ENCODE measurements at places on chromosomes 2 and 18.
A peak's percentile ranks its signal among the peaks of the same experiment; 100 is the strongest.

DNA sequence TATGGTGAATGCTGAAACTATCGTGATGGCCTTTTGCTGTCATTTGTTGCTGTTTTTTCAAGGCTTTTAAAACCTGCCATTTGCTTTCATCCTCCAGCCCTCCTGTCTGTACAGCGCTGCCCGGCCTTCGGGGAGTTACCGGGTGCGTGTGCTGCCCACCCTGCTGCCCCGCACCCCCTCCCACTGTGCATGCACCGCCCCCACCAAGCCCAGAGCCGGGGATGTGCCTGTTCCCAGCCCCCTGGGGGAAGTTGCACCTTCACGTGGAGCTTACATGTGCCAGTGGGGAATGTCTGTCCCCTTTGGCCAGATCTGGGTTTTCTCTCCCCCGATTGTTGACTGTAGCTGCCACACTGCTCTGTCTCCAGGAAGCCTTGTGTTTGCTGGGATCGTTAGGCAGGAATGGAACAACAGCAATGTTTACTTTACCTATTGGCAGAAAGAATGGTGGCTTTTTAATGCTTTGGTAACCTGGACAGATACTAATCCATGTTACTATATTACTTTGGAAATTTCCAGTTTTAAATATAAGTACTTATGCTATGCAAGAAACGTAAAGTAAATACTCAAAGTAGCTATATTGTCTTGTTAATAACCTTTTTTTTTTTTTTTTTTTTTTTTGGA, 64.8 kb upstream of the RBM44 start:
- DNase-seq: peak; percentile 32

DNA sequence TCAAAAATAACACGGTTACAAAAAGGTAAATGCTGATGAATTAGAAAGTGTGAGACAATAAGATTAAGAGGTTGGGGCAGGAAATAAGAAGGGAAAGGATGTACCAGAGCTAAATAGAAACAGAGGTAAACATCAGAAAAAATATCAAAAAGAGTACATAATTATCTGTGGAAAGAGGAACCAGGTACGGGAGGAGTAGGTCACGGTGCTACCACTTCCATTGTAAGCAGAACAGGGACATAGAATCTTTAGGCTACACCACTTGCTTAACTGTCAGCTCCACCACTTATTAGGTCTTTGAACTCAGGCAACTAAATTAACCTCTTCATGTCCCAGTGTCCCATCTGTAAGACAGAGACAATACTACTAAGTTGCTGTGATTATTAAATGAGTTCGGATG, 350.3 kb downstream of the LRATD1 start:
- no peak for DNase-seq

DNA sequence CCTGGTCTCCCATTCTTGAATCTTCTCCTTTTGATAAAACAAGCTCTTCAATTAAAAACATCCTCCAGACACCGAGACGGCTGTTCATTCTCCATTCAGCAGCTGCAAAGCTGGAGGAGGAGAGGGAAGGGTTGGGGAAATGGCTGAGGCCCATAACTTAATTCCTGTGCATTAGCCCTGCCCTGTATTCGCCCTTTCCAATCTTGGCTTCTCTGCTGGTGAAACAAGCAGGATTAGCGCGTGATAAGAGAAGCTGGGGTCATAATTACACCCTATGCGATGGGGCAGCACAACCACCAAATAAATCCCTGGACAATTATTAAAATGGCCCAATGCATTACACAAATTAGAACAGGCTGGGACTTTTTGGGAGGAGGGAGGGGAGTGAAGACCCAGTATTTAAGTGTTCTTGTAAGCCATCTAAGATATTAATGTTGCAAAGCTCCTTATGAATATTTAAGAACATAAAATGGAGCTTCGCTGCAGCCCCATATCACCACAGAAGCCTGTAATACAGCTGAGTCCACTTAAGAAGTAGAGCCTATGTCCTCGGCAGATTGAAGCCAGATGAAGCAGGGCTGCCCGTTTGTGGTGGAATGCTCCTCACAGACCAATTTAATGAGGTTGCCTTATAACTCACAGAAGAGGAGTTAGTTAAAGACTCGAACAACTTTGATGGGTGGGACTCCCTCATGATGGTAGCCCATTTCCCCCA, 176.6 kb upstream of the SKOR2 start:
- DNase-seq: no peak

DNA sequence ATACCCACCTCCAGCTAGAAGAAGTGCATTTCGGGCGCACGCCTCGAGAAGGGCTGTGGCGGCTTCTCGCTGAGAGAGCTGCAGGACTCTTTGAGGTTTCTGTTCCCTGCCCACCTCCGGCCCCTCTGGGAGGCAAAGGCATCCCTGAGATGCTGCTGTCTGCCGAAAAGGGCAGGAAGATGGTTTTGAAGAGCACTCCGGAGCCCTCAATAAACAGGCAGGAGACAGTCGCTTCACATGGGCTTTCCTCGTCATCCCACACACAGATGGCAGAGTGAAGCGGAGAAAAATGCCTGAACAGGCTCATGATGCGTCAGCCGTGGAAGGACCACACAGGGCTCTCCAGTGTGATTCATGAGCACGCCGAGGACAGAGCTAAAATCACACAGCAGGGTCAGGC, 25.4 kb upstream of the GLI2 start:
- DNase-seq: no peak

- no peak for DNase-seq
These were observed 1.8 kb downstream of the SOCS6 start for GRCh38 chr18:70290482-70291294.

DNA sequence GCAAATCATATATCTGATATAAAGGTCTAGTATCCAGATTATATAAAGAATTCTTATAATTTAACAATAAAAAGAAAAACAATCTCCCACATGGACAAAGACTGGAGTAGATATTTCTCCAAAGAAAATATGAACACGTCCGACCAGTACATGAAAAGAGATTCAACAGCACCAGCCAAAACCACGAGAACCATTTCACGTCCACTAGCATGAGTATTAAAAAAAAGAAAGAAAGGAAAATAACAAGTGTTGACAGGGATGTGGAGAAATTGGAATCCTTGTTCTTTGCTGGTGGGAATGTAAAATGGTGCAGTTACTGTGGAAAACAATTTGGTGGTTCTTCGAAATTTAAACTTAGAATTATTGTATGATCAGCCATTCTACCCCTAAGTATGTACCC, 432.7 kb upstream of the TRIB2 start:
- no peak for DNase-seq

DNA sequence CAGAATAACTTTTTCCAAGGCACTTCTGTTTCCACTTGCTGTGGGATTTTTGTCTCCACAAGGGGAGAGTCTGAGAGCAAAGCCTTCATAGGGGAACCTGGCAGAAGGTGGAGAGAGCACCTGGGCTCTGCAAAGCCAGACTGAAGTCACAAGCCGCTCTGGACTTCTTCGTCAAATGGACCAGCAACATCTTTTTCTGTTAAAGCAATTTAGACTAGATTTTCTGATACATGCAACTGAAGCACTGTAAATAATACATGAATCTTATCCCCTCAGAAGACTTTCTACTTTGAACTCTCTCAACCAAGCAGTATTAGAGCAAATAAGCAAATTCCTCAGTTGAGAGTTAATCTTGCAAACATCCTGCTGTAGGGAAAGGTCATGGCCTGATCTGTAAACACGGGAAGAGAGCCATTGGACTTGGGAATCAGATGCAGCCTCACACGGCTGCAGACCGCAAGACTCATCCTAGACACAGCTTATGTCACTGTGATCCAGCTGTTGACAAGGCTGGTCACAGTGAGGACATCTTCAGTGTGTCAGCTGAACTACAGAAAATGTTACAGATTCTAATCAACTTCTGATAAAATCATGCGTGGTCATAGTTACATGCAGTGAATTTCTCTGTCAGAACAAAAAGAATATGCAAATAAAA, 3.2 kb downstream of the SH3YL1 start:
- DNase-seq: no peak

DNA sequence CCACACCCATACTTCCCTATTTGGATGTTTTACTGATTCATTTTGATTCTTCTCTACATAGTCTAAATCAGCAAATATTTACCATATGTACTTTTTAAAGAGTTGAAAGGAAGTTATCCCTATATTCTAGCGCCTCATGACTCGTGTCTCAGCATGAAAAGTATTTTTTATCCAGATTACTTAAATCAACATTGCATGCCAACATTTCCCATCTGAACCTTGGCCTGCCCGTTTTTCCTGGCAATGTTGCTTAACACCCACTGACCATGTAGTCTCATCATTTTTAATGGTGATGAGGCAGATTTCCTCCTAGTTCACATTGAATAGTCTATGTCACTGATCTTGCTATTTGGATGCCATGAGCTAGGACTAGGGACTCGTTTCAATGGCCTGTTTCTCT, 13.2 kb upstream of the SCYGR5 start:
- no peak for DNase-seq

DNA sequence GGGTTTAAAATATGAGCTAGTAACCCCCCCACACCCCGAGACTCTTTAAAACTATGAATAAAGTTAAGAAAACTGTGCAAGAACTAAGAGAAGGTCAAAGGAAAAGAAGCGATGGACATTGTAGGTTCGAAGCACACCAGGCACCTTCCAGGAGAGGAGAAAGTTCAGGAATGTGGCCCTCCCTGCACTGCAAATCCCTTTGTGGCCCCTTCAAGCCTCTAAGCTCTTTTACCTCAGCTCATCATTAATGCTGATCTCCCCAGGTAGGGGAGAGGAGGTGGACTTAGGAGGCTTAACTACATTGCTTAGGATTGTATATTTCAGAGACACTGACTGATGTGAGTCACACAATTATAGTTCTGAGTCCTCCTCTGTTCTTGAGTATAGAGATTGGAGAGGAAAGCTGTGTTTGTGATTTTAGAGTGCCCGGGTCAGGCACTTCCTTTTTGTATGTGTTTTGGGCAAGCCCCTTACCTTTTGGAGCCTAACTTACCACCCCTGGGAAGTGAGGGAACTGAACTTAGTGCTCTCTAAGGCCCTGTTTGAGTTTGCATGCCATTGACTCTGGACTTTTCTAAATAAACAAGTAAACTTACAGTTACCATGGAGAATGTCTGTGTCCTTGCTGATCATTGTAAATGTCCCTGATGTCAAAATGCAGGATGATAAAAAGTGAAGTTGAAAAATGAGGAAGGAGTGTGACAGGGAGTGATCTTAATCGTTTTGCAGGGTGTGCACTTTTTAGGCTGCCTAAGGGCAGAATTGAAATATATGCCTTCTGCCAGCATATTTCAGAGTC, 140.8 kb upstream of the ZEB2 start:
- DNase-seq: no peak

DNA sequence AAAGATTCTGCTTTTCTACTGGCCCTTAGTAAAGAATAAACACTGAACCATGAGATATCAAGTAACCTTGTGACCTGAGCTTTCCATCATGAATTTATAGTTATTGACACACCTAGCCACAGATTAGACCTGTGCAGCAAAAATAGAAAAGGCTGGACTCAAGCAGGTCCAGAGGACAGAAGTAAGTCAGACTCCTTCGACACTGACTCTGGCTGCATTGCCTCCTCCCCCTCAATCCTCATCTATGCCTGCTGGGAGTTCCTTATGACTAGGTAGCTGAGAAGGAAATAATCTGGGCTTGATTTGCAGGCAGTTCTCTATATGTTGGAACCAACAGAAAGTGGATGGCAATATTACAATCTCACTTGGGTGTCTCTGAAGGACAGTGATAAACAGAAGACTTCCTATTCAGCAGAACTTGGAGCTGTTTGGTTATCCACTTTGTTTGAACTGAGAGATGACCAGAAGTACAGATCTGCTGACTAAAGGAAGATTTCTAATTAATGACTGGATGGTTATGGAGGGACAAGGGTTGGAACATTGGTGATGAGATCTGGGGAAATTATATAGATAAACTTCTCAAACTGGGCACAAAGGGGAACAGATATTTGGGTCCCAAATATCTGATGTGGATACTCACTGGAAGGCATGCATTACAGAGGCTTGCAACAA, 39.4 kb downstream of the ARID5A start:
- DNase-seq: no peak

- DNase-seq: no peak
These were observed 14.6 kb downstream of the PASK start for GRCh38 chr2:241134711-241135110.

GRCh38 chr2:219516888-219517287, 2.6 kb downstream of the ASIC4 start:
- no peak for DNase-seq

DNA sequence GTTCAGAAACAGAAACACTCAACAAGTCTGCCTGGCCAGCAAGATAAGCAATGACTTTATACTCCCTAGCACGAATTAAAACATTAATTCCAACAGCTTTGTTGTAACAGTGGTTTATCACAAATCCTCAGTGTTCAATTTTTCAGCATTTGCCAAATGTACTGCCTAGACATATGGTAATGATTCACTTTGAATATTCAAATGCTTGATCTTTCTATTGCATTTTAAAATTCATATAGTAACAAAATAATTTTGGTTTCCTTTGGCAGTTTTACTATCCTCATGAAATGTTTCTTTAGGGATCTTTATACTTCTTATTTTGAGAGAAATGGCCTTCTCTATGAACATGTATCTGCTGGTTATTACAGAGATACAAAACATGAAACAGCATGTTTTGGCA, 851.8 kb upstream of the NXPH2 start:
- no peak for DNase-seq

DNA sequence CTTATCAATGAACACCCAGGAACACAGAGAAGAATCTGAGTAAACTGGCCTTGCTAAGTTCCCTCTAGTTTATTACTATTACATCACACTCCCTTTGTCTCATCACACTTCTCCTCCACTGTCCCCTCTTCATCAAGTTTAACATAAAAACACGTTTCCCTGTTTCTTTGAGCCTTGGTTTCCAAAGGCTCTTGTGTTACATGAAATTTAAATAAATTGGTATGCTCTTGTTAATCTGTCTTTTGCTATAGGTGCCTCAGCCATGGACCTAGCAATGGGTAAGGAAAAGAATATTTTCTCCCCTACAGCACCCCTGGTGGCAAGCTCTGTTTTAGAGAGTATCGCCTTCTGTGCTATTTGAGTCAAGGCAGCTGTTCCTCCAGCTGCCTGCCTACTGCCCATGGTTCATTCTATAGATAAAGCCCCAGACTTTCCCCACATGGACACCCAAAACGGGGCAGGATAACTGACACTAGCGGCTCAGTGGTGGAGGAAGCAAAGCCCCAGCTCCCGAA, 31.8 kb downstream of the TGIF1 start:
- DNase-seq: peak; percentile 75

DNA sequence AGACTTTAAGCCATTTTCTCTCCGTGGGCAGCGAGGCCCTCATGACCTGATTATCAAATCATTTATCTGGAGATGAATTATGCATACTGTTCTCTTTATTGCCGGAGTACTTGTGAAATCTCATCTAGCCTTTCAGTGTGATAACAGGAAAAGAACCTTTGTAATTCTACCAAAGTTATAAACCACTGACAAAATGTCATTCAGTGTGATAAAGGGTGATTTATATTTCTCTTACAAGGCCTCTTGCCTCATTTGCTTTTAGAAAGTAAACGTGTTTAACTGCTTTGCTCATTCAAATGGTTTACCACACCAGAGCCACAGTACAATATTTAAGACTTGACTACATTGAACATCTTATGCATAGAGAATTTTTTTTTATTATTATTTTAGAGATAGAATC, 13.8 kb downstream of the MTCL1 start:
- no peak for DNase-seq

Data from iPS-NIHi11 (cell line).